Suppressor macrophage treated with lipopolysaccharide for 1 hour (primary cell): ENCODE measurements at places on chromosomes 13 and 19.

DNA sequence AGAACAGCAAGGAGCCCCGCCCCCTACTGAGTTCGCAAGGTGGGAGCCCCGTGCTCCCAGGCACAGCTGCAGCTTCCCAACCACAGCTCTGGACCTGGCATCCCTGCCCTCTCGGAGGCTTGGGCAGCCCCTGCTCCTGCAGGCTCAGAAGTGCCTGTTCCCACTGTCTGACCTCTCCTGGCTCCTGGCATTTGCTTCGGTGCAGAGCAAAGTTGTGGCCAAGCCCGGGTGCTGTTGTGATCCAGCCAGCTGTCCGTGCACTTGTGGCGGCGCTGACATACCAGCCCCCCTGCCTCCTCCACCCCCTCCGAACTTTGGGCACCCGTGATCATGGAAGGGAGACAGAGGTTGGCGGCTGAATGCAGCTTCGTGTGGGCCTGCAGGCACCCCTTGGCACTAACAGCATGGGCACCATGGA lies 1386.8 kb downstream of the PCDH9 start:
- no peak for DNase-seq

GRCh38 chr13:48621056-48621455 lies 32.7 kb upstream of the CYSLTR2 start:
- DNase-seq: no peak

GRCh38 chr13:102687520-102687919 lies 7.3 kb downstream of the METTL21C start:
- DNase-seq: no peak

DNA sequence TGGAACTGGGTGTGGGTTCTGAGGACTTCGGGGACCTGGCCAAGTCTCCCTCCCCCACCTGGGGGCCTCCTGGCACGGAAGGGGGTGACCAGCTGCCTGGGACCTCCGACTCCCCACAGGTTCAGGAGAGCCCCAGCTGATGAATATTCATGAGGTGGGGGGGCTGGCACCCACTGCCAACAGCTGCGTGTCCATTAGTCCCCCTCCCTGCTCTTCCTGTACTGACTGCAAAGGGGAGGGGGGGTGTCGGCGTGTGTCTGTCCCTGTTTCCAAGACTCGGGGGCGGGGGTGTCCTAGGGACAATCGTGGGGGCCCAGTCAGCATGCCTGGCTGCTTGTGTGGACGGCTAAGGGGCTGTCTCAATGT lies 10.6 kb upstream of the NFIX start:
- DNase-seq: no peak

DNA sequence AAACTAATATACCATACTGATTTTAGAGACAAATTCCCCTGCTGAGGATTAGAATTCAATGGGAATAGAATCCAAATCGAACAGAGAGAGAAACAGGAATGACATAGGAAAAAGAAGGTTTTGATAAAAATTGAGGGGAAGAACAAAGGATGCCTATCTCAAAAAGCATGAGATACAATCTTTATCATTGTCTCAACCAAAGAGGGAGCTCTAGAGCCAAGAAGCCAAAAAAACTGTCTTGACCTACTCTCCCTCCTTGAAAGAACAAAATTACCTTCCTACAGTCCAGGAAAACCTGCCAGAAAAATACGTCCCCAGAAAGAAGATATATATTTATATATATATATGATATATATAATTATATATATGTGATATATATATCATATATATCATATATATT lies 39.2 kb upstream of the MIR17HG start:
- DNase-seq: no peak

DNA sequence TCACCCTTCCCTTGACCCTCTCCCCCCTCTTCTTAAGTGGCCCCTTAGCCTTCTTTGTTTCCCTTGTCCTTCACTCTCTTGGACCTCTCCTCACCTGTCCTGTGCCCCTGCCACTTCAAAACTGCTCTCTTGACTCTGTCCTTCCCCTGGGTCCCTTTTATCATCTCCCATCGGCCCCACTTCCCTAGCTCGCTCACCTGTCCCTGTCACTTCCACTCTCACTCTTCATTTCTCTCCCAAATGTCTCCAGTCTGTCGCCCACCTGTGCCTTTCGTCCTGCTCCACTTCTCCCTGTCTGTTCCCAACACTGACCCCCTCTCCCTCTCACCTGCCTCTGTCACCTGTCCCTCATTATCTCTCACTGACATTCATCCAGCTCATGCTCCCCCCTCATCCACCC lies 699 bp downstream of the IFNL1 start:
- no peak for DNase-seq

- peak; percentile 65 for DNase-seq
Observed at GRCh38 chr13:33728271-33729037, 89.5 kb upstream of the RFC3 start.

- peak; percentile 89 for DNase-seq
Observed at GRCh38 chr13:40966298-40966697, 52.8 kb downstream of the ELF1 start.

DNA sequence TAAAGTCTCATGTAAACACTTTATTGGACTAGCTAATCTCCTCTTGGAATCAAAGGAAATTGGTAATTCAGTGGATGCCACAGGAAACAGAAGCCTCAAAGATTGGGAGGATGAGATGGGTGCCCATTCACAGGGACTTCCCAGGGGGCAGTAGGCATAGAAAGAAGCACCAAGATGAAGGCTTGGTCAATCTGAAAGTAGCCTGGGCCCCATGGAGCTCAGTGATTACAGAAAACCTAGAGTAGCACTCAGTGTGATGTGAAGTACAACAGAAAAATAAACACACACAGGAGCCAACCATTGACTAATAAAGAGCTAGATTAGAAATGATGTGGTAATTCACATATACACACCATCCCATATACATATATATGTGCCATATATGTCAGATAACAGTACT lies 560.6 kb downstream of the TBC1D4 start:
- DNase-seq: no peak
